ENCODE measurements at places on chromosomes 5 and 9.

- no peak for DNase-seq
Observed at GRCh38 chr5:96821260-96821916, 13.6 kb upstream of the ERAP1 start.

- no peak for DNase-seq
Observed at GRCh38 chr9:4048441-4048840, 251.4 kb downstream of the GLIS3 start.

DNA sequence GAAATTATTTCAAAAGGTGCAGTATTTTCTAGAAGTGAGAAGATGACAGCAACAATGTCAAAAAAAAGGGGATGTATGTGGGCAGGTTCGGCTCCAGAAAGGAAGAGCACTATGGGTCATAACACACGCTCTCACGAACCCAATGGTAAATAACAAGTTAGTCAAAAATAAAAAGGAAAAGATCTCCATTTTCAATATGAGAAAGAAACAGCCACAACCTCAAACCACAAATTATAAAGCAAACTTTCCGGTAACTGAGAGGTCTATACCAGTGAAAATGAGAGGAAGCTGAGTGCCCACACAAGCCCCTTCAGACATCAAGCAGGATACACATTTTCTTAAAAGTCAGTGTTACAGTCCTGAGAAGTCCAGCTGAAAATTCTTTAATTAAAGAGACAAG lies 398.5 kb upstream of the RPS23 start:
- no peak for DNase-seq

- no peak for DNase-seq
Observed at GRCh38 chr9:98890256-98890655, 53.5 kb upstream of the COL15A1 start.

GRCh38 chr9:132141948-132142594 lies 19.8 kb upstream of the NTNG2 start:
- no peak for DNase-seq

DNA sequence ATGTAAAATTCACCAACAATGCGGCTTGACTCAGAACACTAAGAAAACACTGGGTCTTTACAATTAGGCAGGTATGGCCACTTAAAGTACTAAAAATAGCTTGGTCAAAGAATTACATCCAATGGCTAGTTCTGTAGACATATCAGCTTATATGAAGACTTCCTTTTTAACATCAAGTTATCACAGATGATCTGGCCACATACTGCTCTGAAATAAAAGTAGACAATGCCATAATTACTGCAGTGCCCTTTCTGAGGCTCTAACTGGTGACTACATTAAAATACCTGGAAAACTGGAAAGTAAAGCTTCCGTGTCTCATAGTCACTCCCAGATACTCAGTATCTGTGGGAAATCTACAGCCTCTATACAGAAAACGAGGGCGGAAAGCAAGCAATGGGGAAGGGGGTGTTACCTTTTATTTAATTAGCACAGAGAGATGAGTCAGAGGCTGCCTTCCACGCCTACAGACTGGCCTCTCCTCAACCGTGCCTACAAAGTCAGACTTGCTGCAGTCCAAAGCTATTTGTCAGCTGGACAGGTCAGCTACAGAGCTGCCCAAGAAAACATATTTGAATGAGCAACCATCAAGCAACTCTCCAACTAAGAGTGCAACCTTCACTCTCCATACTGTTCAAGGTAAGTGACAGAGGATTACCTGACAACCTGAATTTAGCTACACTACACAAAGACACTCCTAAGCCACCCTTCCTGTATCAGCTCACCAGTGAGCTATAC lies 8.7 kb downstream of the SERINC5 start:
- DNase-seq, result no peak

- DNase-seq, result no peak
Observed at GRCh38 chr9:13721481-13722235, 442.2 kb upstream of the MPDZ start.

DNA sequence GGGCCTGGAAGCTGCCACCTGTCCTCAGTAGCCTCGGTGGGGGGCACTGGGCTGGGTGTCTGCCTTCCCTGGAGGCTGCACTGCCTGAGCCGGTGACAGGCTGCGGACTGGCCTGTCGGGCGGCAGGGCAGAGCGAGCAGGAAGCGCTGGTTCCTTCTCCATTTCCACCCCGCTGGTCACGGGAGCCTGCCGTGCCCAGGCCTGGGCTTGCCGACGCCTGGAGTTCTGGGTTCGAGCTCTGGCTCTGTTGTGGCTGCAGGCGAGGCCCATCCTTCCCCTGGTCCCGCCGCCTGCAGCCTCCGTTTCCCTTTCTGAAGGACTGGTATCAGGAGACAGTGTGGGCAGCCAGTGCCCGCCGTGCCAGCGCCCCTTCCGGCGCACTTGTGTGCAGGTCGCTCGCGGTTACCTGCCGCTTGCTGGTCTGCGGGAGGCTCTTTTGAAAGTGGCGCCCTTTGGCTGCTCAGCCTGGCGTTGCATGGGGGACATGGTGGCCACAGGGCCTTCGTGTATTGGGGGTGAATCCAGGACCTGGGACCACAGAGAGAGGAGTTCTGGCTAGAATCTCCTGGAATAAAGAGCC lies 34.0 kb downstream of the RXRA start:
- no peak for DNase-seq

DNA sequence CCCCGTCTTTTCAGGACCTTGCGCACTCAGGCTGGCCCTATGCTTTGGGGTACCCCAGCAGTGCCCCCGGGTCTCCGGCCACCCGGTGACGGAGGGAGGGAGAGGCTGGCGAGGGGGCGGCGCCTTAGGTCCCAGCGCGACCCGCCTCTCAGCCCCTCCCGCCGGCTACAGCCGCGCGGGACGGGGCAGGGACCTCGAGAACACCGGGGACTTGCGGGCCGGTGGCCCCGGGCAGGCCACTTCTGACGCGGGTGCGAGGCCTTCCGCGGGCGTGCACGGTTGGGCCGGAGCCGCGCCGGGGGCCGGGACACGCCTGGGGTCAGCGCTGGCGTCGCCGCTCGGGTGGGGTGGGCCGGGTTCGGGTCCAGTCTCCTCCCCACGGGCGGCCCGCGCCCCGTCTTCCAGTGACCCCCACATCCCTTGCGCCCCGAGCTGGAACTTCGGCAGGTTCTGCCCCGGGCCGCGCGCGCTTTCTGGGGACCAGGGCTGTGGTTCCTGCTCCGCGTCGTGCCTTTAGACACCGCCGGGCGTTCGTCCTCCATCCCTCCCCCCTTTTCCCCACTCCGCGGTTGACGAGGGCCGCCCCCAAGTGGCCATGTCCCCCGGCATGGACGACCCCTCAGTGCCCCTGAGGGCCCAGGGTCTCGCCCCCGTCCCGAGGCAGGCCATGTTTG lies 3.8 kb upstream of the SQSTM1 start:
- DNase-seq, result no peak

DNA sequence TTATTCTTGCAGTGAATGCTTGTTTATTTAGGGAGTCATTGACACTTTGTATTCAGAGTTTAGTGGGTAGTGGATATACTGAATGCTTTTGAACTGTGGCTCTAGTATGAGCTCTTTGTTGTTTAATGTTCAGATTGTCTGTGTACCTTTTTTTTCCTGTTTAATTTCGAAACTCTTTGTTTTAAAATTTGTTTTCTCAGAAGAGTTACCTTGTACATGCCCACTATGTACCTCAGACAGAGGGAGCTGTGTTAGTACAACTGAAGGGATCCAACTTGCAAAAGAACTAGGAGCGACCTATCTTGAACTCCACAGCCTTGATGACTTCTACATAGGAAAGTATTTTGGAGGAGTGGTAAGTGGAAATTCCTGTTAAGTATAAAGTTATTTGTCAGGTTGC lies 17.0 kb downstream of the RHOBTB3 start:
- no peak for DNase-seq

DNA sequence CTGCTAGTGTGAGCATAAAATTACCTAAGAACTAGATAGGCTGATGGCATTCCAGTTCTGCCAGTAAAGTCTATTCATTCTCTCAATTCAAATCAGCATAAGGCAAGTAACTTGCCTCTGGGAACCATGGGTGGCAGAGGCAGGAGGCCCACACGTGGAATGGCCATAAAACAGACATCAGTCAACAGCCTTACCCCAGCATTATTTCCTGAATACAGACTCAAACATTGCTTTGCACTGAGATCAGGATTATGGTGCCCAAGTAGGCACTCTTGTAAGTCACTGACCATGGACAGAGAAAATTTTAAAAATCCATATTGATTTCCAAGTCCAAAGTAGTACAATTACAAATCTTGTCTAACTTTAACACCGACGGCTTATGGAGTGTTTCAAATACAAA lies 157.7 kb downstream of the NR2F1-AS1 start:
- no peak for DNase-seq

GRCh38 chr9:131747352-131747751 lies 7.5 kb upstream of the RAPGEF1 start:
- peak; percentile 13 for DNase-seq

- no peak for DNase-seq
Observed at GRCh38 chr9:79796411-79796810, 224.6 kb downstream of the TLE4 start.

- no peak for DNase-seq
Observed at GRCh38 chr5:89067362-89067761, 184.4 kb upstream of the MEF2C start.

GRCh38 chr9:27387722-27388121 lies 90.8 kb upstream of the EQTN start:
- no peak for DNase-seq

GRCh38 chr9:127505396-127506116 lies 54.2 kb downstream of the LRSAM1 start:
- DNase-seq, result no peak

DNA sequence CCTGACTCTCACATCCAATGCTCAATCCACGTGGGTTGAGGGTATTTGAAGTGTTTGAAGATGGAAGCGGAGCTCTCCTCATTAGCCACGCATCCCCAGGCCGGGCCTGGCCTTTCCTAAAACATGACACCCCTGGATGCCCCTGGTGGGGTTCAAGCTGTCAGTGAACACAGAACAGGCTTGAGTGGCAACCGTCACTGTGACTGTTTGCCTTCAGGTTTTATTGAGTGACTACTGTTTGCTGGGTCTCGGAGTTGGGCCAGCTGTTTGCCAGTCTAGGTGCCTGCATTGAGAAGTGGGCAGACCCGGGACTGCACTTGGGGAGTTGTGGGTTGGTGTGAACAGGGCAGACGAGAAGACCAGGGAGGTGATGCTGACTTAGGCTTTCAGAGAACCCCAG lies 7.8 kb upstream of the OLFM1 start:
- no peak for DNase-seq

- DNase-seq, result no peak
Observed at GRCh38 chr9:16341177-16341576, 529.3 kb downstream of the BNC2 start.

DNA sequence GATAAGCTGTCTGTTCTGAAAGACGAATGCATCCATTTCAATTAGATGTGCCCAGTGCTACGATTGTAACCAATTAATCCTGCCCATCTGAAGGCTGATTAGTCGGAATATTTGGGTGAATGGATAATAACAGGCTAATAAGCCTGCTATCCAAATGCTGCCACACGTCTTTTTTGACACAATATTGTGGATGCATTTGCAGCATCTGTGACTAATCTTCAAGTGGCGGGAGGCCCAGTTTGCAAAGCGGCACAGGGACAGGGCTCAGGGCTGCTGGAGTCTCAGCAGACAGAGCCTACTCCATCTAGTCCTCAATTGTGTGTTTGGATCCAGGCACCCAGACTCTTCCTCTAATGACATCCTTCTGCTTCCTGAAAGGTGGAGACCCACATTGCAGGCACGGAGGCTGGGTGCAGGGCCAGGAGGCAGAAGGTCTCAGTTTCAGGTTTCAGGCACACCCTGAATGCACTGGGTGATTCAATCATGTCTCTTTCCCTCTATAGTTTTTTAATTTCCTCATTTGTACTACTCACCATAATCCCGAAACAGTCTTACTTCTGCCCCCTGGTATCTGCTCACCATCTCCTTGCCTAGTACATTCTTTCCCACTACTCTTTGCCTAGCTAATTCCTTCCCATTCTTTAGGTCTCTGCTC lies 169.6 kb downstream of the ASTN2 start:
- DNase-seq, result no peak

GRCh38 chr5:142063878-142064331 lies 44.7 kb upstream of the NDFIP1 start:
- peak; percentile 53 for DNase-seq

- no peak for DNase-seq
Observed at GRCh38 chr9:89078860-89079259, 87.6 kb downstream of the S1PR3 start.

- DNase-seq, result no peak
Observed at GRCh38 chr5:131262953-131263541, 806 bp upstream of the CDC42SE2 start.

GRCh38 chr9:95970317-95970716 lies 94.8 kb downstream of the ERCC6L2 start:
- no peak for DNase-seq

DNA sequence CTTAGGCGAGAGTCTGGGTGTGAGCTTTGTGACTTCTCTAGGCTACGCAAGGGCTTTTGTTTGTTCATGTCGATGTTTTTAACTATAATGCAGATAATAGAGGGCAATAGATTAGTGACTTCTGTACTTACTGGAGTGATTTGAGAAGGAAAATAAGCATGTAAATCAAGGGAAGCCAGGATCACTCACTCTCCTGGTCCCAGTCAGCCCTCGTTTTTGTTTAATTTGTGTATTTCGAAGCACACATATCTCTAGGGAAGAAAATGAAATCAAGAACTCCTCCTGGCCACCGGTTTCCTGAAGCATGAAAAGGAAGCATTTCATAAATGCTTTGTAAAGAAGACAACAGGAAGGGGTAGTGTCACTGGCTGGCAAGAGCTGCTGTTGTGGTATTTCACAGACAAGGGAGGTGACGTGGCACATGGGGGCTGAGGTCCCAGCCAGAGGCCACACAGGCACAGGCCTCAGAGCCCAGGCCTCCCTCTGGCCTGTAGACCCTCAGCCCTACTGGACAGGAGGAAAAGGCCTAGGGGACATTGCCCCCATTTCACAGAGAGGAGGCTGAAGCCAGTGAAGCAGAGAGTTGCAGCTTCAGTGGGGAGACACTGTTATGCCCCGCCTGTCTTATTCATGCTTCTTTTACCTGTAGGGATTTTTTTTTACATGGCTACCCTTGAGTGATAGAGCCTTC lies 34.1 kb downstream of the IRF1 start:
- no peak for DNase-seq

DNA sequence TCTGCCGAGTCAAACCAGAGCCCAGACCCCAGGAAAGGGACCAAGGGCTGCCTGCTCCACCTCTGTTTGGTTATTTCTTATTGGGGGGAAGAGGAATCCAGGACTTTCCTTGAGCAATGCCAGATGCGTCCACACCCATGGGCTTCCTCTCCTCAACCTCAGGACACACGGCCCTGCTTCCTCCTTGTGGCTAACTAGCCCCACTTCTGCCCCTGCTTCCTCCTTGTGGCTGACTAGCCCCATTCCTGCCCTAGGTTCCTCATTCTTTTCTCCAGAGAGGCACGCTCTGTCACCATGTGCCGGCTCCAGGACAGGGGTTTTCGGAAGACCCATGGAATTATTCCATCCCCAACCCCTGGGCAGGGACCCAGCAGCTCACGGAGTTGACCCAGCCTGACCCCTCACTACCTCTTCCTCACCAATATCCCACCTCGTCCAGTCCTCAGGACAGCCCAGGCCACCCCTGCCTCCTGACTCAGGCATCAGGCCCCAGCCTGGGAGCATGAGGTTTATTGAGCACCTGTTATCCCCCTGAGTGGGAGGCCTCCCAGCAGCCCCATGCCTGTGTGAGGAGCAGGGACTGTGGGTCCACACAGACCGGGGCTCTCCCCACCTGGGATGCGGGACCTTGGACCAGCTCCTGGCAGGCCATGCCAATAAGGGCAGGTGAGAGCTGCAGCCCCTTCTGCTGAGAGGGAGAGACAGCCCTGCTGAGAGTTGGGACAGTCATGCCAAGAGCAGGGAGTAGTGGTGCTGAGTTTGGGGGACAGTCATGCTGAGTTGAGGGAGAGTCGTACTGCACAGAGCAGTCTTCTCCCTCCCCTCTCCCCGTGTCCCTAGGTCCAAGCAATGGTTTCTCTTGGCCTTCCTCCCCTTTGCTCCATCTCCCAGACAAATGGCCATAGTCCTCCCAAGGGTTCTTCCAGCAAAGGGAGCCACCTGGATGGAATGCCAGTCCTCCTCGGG lies 11.8 kb upstream of the FCN1 start:
- no peak for DNase-seq

Measured in NCI-H1436 treated with DMSO at 0.1 percent for 48 hours (cell line).